ENCODE measurements at places on chromosomes 1 and 21.
A peak's percentile ranks its signal among the peaks of the same experiment; 100 is the strongest.

GRCh38 chr21:40841524-40842196, 5.3 kb downstream of the DSCAM start:
- no peak for DNase-seq

DNA sequence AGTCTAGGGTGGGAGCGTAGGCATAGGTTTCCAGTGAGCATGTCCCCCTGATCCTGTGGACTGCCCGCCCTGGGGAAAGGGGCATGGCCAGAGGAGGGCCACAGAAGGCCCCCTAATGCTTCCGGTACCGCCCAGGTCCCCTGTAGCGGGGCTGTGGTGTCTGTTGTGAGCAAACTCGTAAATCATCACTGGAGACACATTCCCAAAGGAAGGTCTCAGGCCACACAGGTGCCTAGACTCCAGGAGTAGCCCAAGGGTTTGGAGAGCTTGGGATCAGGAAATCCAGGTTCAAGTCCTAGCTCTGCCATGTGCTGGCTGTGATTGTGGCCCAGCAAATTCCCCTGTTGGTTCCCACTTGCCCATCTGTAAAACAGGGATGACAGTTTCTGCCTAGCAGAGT, 20.2 kb downstream of the NKAIN1 start:
- no peak for DNase-seq

DNA sequence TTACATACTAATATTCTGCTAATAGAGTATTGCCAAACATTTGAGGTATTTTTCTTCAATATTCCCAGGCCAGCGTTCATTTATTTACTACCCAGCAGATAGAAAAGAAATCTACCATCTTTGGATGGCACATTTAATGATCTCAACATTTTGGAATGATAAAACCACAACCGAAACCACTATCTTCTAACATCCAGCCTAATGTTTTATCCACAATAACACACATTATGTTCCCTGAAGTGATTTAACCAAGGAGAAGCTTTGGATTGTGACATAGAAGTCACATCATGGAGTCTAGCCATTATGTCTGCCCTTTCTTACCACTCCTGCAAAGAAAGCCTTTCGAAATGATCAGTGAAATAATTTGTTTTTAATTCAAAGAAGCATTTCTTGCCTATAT, 497.1 kb upstream of the PLXNA2 start:
- no peak for DNase-seq

- no peak for DNase-seq
Measured at GRCh38 chr1:186715887-186716809, 35.9 kb upstream of the PTGS2 start.

DNA sequence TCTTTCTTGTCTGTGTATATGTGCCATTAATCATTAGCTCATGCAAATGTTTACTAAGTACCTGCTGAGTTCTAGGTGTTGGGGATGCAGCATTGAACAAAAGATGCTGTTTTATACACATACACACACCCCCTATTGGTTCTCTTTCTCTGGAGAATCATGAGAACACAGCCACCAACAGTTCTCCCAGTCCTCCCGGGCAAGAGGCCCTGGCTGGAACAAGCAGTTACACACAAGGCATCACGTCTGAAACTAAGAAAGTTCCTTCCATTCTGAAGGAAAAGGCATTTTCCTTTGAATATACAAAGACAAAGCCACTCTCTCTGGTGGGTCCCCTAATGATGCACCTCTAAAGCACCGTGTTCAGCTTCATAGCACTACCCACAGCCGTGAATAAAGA, 10.8 kb downstream of the CASP9 start:
- no peak for DNase-seq

DNA sequence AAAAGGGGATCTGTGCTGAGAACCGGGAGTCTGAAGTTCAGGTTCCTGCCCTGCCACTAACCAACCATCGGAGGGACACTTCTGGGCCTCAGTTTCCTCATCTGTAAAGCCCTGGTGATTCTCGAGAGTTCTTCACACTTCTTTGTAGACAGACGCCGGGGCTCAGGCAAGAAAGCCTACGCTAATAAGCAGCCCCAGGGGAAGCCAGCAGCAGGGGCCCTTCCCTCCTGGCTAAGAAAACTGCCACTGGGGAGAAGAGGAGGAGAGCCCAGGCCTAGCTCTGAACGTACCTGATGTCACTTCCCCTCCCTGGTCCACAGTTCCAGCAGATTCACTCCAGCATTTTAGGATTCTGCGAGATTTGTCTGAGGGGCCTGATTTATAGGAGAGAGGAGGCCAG, 76.0 kb downstream of the CAMK2N1 start:
- no peak for DNase-seq

DNA sequence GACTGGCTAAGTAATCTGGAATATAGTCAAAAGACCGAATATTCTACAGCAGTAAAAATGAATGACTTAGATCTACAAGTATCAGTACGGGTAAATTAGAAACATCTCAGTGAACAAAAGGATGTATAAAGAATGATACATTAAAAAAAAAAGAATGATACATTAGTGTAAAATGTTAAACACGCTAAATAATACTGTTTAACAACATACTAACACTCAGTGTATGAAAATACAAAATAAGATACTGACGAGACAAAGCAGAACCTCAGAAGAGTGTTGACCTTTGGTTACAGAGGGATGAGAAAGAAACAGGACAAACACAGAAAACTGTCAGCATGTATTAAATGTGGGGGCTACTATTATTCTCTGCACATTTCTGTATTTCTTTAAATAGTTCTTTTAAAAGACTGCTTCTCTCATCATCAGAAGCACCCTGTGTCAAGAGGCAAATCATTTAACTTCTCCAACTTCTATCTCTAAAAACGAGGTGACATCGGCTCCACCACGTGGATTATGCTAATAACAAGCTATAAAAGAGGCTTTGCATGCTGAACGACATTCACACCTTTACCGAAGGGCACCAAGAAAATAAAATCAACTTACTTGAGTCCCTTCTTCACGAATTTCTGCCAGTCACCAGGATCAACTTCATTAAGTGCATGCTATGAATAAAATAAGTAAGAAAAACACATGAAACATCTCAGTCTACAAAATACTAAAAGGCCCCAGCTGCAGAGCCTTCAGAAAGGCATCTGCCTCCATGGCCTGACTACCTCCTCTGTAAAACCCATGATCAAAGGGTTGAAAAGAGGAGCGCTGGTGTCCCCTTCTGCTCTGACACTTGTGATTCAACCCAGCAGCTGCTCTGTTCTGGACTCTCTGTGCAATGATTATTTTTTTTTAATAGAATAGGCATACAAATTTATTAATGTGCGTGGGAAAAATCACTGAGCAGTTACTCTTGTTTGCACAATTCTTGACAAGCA, 42.5 kb downstream of the MRAP start:
- no peak for DNase-seq

- no peak for DNase-seq
Measured at GRCh38 chr1:114257554-114257953, 103.9 kb upstream of the SYT6 start.

DNA sequence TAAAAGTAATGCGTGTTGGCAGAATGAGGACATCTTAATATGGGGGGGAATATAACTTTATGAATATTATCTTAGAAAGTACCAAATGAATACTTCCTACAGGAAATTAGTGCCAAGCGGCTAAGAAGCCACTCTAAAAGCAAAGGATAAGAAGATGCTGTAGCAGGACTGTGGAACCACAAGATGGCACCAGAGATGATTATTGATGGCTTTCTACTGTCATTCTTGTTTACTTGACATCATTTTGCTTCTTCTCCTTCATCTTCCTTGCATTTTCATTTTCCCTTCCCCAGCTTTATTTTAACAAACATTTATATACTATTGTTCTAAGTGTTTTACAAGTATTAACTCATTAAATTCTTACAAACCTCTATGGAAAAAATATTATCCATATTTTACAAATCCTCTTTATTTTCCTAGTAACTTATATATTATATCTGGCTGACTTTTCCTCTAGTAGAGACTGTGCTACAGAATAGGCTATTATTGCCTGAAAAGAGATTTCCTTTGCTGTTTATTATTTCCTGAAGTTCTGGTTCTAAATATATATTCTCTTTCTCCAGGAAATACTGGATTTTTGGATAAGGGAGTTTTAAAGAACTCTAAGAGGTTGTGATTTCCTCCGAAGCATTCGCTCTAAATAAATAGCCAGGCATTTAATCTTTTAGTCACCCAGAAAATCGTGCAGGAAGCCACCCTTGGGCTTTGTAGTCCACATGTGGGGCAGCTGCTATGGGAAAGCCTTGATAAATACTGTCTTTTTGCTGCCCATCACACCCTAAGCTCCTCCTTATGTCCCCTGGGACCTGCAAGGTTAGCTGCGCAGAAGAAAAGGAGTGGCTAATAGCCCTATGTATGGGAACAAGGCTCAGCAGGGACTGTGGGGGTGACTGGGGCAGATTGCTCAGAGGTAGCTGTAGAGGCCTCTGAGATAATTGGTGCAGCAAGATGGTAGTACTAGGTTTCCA, 69.8 kb downstream of the TPR start:
- DNase-seq, result no peak

GRCh38 chr1:162456323-162456722, 41.3 kb upstream of the UHMK1 start:
- DNase-seq, result no peak

GRCh38 chr21:45265721-45266517, 21.8 kb downstream of the POFUT2 start:
- no peak for DNase-seq

DNA sequence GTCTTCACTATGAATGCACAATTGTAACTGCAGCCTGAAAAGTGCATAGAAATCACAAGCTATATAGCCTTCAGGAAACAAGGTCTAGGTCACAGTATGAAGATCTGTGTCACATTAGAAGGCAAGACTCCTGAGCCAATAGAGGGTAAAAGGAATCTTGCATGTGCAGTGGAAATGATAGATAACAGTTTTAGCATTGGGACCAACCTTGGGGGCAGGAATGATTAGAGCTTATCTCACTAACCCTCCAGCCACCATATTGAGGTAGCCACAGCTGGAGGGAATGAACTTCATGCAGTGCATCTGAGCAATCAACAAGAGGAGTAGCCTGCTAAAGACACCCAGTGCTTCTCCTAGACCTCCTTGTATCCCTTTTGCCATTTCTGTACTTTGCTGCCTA, 390.1 kb downstream of the LTN1 start:
- no peak for DNase-seq

DNA sequence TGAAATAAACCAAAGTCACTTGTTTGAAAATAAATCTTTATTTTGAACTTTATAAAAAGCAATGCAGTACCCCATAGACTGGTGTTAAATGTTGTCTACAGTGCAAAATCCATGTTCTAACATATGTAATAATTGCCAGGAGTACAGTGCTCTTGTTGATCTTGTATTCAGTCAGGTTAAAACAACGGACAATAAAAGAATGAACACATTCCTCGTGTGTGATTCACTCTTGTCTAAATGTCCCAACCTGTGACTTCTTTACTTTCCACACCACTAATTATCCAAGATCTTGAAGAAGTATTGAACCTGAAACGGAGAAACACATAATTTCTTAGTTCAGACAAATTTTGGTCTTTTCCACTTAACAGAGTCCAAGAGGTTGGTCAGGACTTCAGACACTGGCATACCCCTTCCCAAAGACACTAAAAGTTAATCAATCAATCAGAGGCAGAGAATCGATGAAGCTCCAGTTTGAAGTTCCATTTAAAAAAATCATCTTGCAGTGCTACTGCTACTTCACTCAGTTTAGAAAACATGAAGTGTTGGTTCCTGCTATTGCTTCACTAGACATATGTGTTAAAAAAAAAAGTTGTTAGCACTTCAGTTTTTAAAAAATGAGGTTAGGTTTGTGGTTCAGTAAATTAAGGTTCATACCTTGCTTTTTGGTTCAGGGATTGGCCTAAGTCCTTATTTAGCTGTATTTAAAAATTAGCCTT, 26.2 kb downstream of the ATP1B1 start:
- no peak for DNase-seq

DNA sequence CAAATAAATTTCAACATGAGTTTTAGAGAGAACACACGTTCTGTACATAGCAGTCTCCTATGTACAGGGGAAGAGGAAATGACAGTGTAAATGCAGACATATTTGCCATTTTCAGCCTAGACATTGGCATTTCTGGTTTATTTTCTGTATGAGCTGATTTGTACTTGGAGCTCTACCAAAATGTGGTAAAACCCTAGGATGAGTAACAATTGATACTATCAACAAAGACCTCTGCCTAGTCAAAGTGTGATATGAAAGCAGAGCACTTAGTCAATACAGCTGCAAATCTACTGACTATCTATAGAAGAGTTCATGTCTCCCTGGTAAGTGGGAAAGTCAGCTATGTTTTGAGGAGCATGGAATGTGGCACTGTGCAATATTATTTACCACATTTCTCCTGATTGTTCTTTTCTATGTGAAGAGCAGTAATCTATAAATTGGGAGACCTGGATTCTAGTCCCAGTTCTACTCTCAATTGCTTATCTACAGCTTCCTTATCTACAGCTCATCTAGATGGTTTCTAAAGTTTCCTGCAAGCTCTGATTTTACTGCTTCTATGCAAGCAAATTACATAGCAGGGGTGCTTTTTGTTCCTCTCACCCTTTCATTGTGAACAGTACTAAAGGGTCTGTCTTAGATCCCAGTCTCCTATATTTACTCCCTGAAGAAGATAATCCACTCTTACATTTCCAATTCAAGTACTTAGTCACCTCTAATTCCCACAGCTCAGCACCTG, 334.2 kb downstream of the NTNG1 start:
- DNase-seq, result no peak

GRCh38 chr1:57307392-57308170, 116.3 kb downstream of the DAB1 start:
- DNase-seq, result peak; percentile 45

- no peak for DNase-seq
Measured at GRCh38 chr21:35212393-35213127, 163.5 kb upstream of the RUNX1 start.

DNA sequence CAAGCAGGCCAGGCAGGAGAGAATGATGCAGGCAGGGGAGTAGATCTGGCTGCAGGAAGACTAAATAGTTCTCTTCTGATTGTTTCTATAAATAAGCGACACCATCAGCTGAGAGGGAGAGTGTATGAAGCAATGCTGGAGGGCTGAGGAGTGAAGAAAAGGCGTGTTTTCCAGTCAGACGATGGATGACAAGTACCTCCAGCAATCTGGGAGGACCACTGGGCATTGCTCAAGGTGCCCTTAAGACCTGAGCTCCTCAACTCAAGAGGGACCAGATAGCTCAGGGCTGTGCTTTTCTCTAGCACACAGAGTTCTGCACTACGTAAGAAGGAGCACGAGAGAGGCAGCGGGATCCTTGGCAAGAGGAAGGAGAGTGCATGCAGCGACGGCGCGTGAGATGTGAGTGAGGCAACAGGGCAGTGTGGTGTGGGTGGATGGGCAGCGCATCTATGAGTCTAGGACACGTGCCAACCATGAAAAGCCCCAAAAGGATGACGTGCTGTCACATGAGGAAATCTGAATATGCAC, 36.0 kb downstream of the PABPC4 start:
- no peak for DNase-seq

GRCh38 chr1:68142461-68142860, 89.9 kb downstream of the WLS start:
- no peak for DNase-seq

DNA sequence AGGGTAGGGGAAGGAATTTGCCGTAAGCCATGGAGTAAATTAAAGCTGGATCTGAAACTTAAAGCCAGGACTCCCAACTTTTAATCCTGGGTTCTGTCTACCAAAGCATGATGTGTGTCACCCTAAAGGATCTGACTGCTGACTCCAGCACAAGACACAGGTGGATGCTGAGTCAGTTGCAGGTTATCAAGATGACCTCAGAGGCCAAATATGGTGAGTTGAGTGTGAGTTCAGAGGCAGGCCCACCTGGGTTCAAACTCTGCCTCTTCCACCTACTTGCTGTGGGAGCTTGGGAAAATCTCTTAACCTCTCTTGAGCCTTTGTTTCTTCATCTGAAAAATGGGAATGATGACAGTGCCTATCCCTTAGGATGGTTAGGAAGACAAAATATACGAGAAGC, 16.7 kb upstream of the LDLRAP1 start:
- DNase-seq, result no peak

All from activated CD4-positive, alpha-beta T cell treated with anti-CD3 and anti-CD28 coated beads, Interleukin-2, amount 50 U/mL, for 48 hours (primary cell).